NCI-H1417 treated with DMSO at 0.1 percent for 48 hours (cell line): ENCODE measurements at places on chromosomes 13 and 19.

GRCh38 chr19:11025445-11025844, 63.8 kb upstream of the LDLR start:
- no peak for DNase-seq

DNA sequence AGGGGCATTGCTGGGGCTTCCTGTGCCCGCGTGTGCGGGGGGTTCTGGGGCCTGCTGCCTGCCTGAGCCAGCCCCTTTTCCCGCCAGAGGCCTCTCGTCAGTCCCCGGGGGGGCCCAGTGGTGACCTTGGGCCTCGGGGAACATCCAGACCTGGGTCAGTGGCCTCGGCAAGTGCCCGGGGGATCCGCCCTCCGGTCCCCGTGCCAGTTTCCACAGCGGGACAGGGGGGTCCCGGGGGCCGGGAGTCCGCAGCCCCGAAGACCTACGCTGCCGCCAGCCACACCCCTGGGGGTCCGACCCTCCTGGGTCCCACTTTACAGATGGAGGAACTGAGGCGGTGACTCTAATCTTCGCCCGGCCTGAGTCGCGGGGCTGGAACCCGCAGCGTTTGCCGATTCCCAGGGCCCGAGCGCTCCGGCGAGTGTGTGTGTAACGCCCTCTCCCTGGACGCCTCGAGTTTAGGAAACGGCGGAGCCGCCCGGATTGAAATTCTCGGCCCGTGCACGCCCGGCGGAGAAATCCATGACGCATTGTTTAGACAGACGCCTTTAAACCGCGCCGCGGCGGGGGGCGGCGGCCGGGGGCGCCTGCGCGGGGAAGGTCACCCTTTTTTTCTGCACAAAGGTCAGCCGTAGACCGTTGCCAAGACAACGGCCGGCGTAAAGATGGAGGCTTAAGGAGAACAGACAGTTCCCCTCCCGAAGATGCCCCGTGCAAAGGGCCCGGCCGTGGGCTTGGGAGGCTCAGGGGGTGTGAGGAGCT, 39.3 kb downstream of the EFNA2 start:
- peak; percentile 34 for DNase-seq

GRCh38 chr19:2166741-2167738, 3.3 kb downstream of the DOT1L start:
- no peak for DNase-seq

DNA sequence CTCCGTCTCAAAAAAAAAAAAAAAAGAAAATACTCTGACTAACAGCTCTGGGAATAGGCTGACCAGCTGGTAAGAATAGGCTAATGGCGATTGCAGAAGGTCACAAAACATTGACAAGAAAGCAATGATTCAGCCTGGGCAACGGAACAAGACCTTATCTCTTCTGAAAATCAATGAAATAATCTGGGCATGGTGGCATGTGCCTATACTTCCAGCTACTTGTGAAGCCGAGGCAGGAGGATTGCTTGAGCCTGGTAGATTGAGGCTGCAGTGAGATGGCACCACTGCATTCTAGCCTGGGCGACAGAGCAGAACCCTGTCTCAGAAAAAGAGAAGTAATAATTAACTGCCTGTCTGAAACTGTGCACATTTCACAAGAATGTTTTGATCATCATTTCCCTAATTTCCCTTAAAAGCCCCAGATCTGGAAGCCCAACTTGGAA, 18.8 kb upstream of the MTRF1 start:
- no peak for DNase-seq

DNA sequence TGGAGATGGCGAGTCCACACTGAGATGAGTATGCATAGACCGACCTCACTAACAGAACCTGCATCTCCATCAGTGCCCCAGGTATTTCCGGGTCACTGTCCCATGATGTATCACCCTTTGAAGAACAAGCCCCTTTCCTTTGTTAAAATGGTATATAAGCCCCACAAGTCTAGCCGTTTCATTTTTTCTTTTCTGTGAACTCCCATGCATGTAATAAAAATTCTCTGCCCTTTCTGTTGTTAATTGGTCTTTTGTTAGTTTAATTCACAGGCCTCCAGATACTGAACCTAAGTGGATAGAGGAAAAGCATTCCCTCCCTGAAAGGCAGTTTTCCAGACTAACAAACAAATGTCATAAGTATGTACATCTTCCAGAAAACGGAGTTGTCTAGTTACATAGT, 15.0 kb upstream of the CD177 start:
- DNase-seq = no peak

DNA sequence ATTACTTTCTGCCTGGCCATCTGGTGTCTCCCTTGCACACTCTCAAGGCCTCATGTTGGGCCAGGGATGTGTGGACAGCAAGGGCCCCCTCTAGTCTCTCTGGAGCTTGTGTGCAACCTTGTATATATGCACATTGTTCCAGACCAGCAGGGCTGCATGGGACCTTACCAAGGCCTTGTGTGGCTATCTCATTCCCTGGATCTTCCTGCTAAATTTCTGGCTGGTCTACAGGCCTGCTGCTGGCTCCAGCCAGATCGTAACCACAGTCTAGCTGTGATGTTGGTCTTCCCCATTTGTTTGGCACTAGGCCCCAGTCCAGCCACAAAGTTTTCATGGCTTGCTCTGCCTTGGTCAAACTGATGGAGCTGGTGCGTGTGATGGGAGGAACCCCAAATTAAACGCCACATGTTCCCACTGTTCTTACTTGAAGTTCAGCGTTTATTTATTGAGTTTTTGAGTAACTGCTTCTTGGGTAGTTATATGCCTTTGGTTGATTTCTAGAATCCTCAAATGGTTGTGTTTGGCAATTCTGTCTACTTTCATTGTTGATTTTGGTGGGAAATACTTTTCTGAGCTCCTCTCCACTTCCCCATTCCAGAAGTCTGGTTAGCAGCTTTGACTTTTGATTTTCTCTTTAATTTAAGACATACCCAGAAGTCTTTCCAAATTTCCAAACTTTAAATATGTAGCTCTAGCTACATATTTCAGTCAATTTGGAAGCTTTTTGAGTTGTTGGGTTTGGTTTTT, 56.4 kb downstream of the SIPA1L3 start:
- DNase-seq = no peak

DNA sequence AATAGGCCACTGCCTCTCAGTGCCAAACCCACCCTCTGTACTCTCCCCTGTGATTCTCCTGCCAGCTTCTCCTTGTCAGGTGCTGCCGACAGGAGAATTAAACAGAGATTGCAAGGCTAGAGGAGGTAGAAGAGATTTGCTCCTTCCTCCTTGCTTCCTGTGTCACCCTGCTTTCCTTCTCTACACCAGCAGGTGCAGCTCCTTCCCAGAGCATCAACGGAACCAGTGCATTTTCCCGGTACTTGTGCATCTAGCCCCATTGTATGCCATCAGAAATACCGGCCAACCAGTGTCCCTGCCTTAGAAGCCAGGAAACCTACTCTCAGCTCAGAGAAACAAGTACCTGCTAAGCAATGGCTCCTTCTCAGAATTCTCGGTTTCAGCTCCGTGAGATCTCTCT, 253.2 kb downstream of the SUCLA2 start:
- no peak for DNase-seq

GRCh38 chr19:47110521-47111005, 3.0 kb downstream of the ZC3H4 start:
- DNase-seq = no peak

- no peak for DNase-seq
These were observed 122.1 kb downstream of the COG6 start for GRCh38 chr13:39777527-39778061.

GRCh38 chr19:56091751-56092546, 29.1 kb downstream of the ZNF787 start:
- DNase-seq = no peak

DNA sequence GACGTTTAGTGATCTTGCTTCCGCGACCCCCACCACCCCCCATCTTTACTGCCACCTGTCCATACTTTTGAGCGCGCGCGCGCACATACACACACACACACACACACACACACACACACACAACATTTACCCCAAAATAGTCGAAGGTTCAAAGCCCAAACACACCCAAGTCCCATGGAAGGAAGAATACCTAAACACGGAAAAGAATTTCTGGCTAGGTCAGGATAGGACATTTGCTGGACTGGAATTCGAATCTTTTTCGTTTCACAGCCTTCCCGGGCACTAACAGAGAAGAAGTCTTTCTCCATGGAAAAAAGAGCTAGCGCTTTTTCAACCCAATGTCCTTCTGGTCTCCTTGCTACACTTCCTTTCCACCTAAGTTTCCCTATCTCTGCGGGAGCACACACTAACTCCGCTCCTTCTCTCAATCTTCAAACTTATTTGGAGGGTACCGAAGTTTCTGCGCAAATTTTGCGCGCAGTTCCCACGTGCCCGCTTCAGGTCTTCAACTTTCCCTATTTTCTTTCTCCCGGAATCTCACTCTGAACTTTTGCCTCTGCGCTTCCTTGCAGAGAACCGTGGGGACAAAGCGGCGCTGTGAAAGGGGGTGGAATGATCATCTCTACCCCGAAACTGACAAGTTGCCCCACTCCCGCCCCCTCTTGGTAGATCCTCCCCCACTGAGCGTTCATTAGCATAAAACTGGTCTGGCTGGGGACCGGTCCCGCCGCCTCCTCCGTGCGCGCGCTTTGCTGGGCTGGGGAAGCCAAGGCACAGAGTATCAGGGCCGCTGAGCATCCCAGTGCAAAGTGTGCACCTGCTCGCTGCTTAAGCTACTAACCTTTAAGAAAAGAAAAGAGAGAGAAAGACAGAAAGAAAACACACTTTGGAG, 2.7 kb downstream of the DACH1 start:
- DNase-seq = no peak

DNA sequence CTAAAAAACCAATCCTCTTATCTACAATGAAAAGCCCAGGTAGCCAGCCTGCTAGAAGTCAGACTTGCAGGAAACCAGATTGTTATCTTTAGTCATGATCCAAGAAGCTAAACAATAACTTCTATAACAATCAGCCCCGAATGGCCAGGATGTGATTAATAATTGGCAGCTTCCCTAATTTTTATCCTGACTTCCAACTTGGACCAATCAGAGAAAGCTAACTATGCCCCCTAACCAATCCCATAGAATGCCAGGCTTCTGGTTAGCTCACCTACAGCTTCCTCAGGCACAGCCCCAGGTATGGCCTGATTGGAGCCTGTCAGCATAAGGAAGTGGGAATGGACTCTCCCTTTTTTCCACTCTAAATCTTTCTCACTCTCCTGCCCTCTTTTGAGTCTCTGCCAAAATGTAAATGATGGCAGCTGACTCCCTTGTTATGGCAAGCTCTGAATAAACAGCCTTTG, 394.9 kb downstream of the DLEU7 start:
- DNase-seq = no peak

DNA sequence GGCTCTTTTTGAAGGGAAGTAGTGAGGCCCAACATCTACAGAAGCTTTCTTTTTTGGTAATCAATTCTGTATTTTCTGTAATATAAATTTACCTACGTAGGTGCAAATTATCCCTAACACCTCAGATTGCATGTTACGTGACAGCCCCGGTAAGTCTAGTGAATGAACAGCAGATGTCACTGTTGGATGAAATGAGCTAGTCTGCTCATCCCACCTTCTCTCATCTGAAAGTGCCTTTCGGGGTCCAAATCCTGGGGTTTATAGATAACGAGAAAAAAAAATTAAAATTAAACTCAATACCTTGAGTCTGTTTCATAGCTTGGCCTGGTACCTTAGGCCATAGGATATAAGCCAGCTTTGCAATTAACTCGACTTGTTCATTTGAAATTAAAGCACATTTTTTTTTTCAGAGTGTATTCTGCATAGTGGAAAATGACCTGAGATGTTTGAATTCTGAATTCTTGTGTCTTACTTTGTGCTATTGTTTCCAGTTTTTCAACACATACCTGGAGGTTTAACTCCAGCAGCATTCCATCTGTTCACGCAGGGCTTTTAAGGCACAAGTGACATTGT, 548.2 kb downstream of the GPC5 start:
- peak; percentile 48 for DNase-seq

- no peak for DNase-seq
These were observed 10.1 kb downstream of the ZNF234 start for GRCh38 chr19:44151491-44151890.

- no peak for DNase-seq
These were observed 397.8 kb upstream of the HTR2A start for GRCh38 chr13:47294691-47295090.

- DNase-seq = no peak
These were observed 54.0 kb downstream of the RFC3 start for GRCh38 chr13:33872005-33872351.

GRCh38 chr13:19068691-19069090, 112.9 kb downstream of the TUBA3C start:
- DNase-seq = no peak

GRCh38 chr19:3324405-3324856, 42.0 kb upstream of the NFIC start:
- no peak for DNase-seq

- no peak for DNase-seq
These were observed 13.5 kb upstream of the PLA2G4C start for GRCh38 chr19:48123907-48124651.

DNA sequence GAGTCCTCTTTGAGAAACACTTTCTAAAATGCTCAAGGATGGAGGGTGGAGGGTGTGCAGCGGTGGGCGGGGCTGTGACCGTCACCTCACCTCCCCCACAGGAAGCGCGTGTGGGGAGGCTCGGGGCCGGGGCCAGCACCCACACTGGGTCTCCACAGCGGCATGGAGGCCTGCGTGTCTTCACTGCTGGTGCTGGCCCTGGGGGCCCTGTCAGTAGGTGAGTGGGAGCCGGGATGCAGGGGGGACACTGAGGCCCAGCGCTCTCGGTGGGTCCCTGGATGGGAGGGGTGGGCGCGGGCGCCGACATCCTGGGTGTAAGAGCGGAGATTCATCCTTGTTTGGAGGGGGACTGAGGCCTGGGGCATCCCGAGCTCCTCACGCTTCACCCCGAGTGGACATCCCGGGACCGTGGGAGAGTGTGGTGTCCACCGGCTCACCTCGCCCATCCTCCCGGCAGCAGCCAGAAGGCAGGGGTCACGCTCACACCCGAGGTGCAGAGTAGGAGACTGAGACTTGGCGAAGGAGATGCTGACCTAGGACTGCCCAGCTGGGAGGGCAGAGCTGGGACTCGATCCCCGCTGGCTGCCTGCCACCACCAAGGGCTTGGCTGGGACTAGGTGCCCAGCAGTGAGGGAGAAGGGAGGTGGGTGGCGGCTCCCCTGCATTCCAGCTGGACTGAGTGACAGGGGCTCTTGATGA, at the start of gene GZMM:
TSS of gene GZMM (plus strand) at position 144 of the 699 bp plus-strand sequence. CDS start at position 163, 19 bp downstream.
- no peak for DNase-seq

DNA sequence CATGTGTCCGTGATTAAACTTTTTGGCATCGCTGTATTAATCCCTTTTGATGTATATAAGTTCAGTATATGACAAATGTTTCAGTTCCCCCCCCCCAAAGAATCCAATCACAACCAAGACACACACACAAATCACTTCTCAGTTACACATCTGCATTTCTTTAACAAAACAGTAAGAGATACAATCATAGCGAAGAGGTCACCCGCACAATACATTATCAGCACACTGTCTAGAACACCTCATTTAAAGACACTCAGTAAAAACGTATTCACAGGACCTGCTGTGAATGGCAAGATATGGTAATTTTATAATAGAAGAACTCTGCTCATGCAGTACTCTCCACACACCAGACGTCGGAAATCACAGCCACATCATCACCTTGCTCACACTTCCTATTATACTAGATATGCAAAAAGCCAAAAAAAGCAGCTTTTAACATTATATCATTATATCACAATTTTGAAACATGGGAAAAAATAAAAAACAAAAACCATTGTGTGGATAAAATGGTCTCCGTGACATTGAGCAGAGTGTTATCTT, 71.4 kb upstream of the XPO4 start:
- DNase-seq = no peak
